ENCODE measurements at places on chromosomes 3 and 15.

DNA sequence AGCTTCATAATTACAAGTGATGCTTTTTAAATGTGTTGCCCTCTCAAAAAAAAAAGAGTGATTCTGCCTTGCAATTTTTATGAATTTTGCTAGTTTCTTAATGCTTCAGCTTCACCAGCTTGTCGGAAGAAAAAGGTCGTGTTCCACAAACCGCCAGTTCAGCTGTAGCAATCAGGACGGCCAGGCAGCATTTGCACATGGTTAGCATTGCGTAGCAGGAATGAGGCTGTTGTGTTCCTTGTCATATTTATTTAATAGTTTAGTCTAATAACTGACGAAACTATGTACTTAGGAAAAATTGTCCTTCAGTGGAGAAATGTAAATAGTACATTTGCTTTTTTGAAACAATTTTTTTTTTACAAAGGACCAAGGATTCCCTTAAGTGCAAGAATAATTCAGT lies 64.9 kb upstream of the SELENOK start:
- no peak for DNase-seq

DNA sequence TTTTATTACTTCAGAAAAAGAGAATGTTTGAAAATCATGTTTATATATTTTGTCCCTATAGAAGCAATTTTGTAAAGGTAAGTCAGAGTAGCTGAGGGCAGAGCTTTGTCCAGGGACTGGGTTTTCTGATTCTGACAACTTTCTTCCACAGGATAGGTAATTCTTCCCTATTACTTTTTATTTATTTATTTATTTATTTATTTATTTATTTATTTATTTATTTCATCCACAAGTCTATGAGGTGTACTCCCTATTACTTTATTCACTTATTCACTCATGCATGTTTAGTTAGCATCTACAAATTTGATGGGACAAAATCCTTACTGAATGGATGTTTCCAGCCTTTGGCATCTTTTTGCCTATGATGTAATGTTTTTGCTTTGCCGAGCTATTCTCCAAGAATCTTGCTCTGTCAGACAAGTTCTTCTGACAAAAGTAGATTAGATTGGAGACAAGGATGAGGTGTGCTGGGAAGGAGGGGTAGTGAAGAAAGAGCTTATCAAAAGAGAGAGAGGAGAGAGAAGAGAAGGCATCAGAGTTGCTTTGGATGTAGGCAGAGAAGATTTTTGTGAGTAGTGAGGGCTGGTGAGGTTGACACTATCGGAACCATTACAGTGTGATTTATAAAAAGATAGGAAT lies 119.4 kb downstream of the SPATA16 start:
- DNase-seq: no peak

DNA sequence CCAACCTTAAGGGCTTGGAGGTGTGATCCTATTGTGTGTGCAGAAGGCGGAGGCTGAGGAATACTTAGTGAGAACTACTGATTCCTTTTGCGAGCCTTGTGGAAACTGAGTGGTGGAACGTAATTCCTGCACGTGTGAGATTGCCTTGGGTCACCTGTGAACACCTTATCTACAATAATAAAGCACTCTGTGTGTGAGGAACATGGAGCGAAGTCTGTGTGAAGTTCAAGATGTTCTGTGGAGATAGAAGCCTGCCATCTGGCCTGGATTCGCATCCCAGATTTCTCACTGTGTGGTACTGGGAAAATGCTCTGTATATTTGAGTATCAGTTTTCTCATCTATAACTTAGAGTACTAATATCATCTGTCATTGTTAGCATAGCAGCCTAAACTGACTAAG lies 179.5 kb upstream of the PDZRN3 start:
- DNase-seq: no peak

DNA sequence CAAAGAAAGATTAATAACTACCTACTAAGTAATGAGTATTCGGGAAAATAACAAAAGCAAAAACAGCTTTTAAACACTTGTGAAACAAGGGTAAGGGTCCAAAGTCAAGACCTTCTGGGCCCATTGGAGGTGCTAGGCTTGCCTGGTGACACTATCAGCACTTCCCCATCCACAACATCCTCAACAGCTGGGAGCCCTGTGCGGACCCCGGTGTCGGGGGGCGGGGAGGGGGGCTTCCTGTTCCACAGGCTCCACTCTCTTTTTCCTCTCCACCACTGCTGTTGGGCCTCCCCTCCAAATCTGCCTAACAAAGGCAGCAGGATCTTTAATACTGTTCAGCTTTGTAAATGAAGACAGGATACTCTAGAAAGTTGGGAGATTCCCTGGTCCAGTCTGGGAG lies 21.6 kb downstream of the NGRN start:
- DNase-seq: no peak

DNA sequence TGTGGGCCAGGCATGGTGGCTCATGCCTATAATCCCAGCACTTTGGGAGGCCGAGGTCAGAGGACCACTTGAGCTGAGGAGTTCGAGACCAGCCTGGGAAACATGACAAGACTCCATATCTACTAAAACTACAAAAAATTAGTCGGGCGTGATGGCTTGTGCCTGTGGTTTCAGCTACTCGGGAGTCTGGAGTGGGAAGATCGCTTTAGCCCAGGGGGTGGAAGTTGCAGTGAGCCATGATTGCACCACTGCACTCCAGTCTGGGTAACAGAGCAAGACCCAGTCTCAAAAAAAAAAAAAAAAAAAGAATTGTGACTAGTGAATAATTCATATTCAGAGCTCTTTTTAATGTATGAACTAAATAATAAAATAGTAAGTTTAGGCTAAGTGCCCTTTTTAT lies 87.8 kb upstream of the TSEN2 start:
- DNase-seq: no peak

DNA sequence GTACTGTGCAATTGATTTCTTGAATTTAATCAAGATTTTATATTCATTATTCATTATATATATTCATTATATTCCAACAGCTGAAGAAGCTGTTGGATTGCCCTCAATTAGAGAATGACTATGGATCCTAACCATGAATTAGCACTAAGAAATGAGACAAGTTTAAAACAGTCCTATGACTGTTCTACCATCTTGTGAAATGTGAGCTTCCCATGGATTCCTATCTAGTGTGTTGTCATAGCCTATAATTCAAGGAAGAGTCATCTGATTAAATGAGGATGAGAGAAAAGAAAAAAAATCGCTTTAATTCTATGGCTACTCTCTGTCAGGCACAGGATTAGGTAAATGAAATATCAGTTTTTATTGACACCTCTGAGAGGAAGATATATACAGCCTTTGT lies 696.6 kb upstream of the NAALADL2 start:
- no peak for DNase-seq

GRCh38 chr3:189304465-189305351 lies 132.9 kb downstream of the TPRG1 start:
- peak; percentile 31 for DNase-seq

DNA sequence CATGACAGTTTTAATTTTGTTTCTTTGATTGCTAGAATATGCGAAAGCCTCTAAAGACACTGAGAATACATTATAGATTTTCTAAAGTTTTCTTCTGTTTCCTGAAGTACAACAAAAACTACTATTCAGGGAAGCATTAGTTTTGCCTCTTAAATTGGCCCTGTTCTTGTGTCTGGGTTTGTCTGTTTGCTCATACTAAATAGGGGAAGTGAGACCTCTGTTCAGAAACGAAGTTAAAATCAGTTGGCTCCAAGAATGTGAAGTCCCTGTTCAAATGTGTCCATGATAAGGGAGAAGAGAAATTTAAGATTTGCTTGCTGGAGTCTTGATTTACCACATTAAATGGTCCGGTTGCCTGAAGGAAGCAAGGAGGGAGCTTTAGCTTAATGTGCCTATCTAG lies 327.3 kb upstream of the GBE1 start:
- no peak for DNase-seq

DNA sequence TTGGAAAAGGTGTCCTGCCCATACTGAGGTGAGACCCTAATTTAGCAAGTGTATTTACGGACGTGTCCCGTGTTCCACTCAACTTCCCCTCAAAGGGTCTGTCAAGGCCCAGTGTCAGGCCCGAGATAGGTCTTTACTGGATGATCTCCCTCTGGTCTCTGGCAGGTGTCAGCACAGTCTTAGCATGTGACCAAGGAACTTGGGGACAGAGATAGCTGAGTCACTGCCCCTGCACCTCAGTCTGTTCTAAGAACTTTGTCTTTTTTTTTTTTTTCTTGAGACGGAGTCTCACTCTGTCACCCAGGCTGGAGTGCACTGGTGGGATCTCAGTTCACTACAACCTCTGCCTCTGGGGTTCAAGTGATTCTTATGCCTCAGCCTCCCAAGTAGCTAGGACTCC lies 32.1 kb upstream of the ALPK3 start:
- DNase-seq: no peak

Data from stimulated activated CD8-positive, alpha-beta memory T cell treated with anti-CD3 and anti-CD28 coated beads, Interleukin-4, amount 100 ng/mL, for 48 hours (primary cell).